ENCODE measurements at places on chromosomes 7 and 10.

DNA sequence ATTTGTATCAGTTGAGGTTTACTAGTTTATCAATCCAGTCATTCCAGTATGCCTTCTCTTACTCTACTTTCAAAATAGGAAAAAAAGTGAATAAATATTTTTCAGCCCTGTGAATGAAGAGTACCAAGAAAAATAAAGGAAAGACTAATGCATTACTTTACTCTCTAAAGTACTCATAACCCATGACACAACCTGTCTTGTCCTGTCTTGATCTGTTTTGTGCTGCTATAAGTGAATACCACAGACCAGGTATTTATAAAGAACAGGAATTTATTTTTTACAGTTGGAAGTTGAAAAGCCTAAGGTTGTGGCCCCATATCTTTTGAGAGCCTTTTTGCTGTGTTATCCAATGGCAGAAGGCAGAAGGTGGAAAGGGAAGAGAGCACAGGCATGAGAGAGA lies 194.6 kb upstream of the DKK1 start:
- DNase-seq = no peak

DNA sequence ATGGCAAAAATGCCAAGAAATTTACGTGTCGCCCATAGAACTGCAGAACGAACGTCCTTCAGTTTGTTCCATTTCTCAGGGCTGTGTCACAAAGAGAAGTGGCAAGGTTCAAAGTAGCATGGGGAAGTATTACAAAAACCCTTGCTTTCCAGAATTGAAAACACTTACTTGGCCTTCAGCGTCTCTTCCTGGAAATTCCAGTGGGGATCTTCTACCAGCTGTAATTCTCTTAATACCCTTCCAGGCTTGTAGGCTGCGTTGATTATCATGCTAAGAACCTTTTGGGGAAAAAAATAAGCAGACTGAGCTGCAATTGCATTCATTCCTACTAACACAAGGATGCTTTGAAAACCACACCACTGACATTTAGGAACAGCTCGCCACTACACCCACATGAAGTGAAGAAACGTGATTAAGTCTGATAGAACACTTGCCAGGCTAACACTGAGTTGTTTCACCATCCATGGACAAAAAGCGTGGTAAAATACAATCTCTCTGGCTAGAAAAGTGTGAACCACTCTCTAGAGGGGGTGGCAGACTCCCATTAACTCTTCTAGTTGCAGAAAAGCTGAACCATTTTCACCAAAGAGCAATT lies 222.3 kb downstream of the SFMBT2 start:
- DNase-seq = no peak

DNA sequence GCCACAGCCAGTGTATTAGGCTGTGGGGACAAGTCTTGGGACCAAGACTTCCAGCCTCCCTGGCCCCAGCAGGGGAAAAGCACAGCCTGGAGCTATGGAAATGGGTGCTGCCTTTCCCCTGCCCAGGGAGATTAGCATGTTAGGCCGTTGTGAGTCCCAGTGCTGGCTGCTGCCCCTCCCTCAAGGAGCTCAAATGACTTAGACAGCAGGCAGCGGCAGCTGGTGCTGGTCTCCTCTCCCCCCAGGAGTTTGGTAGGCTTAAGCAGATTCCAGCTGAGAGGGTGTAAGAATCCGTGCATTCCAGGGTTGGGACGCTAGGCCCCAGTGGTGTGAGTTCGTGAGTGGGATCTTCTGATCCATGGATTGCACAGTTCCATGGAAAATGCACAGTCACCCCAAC lies 301.5 kb upstream of the PHF14 start:
- DNase-seq = no peak

DNA sequence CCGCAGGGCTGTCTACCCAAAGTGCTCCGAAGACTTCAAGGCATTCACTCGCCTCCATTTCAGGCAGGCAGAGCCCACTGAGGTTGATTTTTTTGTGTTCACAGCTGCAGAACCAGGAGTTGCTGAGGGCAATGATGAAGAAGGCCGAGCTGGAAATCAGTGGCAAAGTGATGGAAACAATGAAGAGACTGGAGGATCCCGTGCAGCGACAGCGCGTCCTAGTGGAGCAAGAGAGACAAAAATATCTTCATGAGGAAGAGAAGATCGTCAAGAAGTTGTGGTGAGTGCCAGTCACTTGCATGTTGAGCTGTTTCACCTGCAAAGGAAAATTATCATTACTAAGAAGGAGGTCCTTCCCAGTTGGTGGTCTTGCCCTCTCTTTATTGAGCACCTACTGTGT lies 210.5 kb downstream of the ARHGAP21 start:
- DNase-seq = no peak

DNA sequence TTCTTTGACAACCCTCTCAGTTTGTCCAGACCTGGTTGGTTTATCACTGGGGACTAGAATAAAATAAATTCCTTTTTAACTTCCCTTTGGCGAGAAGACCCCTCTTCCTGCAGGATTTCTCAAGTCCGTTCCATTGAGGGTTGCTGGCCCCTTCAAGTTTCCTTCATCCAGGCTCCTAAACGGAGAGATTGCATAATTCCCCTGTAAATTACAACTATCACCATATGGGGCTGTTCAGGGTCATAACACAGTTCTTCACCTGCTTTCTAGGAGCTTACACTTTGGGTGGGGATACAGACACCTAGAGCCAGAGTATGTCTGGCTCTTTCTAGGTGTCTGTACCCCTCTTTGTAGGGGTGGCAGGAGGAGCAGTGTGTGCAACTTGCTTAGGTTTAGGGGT lies 3.3 kb upstream of the COPS6 start:
- no peak for DNase-seq

DNA sequence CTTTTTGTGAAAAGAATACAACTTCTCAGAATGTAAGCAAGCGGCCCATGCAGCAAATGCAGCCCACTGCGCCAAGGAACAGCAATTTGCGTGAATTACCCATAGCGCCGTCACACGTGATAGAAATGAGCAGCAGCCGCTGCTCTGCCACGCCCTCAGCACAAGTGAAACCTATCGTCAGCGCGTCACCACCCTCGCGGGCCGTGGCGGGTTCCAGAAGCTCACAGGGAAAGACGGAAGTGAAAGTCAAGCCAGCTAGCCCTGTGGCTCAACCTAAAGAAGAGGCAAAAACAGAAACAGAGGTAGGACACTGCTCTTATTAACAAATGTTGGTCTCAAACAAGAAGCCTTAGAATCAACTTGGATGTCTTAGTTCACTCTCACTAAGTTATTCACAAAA lies 70.5 kb downstream of the SHH start:
- no peak for DNase-seq

GRCh38 chr7:20199015-20199737 lies 18.0 kb downstream of the MACC1 start:
- peak; percentile 80 for DNase-seq

DNA sequence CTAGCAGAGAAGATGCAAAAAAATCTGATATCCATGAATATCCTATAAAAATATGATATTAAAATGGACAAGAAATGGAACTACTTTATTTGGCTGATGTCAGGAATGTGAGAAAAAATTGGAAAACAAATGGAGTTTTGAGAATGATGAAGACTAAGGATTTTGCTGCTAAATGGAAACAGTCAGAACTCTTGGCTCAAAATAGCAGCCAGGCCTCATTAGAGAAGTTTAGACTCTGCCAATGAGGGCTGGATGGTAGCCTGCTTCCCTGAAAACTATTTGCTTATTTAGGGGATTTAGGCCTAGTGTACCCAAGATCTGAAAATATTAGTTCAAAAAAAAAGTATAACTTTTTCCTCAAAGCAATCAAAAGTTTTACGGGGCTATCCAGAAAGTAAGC lies 458.5 kb downstream of the TFEC start:
- no peak for DNase-seq

- no peak for DNase-seq
These were observed 39.2 kb downstream of the CAMK2B start for GRCh38 chr7:44286182-44286617.

GRCh38 chr10:33676606-33677339 lies 342.3 kb upstream of the NRP1 start:
- no peak for DNase-seq

DNA sequence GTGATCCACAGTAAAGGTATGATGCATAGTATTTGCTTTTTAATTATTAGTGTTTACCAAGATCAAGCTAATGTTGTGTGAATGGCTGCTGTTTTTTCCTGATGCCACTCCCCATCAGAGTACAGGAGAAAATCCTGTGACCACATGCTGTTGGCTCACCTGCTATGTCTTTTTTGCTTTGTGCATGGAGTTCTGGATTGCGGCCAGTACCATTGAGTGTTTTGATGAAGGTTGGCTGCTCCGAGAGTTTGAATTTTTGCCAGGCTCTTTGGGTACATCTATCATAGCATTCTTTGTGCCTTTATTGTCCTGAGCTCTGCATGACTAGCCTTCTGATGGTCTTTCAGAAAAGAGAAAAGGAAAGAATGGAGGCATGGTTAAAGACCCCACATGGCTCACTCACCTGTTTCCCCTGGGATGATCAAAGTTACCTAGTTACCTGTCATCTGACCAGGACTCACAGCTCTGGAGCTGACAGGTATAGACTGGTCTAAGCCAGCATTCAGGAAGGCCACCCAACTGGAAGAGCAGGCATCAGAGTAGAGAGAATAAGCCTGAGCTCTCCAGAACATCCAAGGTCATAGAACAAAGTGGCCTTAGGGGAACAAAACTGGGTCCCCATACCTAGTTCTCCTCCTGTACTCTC lies 11.8 kb upstream of the SGPL1 start:
- DNase-seq = no peak

GRCh38 chr10:25047591-25048301 lies 31.3 kb downstream of the THNSL1 start:
- no peak for DNase-seq

- DNase-seq = no peak
These were observed 151.9 kb downstream of the UBE2H start for GRCh38 chr7:129800901-129801300.

- no peak for DNase-seq
These were observed 96.7 kb downstream of the ARHGAP22 start for GRCh38 chr10:48507933-48508790.

GRCh38 chr7:24442170-24442777 lies 131.0 kb upstream of the PALS2 start:
- no peak for DNase-seq

DNA sequence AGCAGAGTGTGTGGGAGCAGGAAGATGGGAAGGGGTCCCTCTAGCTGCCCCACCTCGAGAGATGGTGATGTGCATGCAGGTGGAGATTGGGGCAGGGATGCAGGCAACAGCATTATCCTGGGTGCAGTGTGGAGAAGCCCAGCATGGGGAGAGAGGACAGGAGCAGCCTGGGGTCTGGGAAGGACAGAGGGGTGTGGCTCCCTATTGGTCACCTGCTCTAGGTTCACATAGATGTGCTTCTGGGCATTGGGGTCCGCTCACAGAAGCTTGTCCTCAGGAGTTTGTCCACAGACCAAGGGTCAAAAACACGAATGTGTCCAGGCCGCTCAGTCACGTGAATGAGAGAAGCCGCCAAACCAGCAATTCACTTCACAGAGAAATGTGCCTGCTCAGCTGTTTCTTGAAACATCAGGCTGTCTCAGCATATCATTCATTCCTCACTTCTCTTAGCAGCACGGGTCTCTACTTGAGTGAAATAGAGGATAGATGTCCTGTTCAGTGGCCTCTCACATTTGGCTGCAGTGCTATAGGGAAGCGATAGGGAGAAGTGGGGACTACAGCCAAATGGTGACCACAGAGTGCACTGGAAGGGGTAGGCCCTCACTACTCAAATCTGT lies 11.5 kb upstream of the SLC29A3 start:
- no peak for DNase-seq

DNA sequence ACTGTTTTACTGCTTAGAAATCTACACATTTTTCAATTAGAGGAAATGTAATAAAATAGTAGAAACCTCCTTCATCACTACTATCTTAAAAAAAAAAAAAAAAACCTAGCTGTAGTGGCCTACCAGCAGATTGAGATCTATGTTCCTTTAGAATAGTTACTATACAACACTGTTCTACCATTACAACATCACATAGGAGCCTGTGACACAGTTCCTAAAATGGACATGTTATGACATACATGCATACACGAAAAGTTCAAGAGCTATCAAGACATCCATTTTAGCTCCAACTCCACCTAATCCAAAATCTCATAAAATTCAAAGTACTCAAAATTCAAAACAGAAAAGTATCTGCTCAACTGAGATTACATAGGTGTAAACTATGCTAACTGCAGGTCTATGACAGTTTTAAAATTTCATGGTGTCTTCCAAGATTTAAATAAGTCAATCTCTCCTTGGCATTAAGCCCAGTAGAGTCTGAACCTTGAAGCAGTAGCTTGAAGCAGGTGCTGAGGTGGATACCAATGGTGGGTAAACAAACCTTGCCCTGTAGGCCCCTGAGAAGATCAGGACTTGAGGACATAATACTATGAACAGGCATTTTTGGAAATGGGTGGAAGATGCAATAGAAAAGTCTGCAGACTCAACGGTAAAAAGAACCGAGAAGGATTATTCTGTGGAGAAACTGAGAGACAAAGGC lies 17.0 kb downstream of the CACUL1 start:
- no peak for DNase-seq

DNA sequence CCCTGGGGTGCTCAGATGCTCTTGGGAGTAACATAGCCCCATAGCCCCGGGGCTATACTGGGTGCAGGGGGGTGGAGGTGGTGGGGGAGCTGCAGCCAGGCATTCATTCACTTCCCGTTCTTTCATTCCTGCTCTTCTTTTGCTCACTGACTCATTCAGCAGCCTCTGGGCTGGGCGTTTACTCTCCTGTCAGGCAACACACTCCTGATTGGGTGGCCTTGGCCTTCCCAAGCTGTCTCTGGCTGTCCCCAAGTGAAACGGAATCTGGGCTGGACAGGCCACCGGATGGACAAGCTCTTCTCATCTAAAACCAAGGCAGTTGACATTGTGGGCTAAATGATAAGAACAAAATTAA lies 34.6 kb downstream of the CHST3 start:
- no peak for DNase-seq

DNA sequence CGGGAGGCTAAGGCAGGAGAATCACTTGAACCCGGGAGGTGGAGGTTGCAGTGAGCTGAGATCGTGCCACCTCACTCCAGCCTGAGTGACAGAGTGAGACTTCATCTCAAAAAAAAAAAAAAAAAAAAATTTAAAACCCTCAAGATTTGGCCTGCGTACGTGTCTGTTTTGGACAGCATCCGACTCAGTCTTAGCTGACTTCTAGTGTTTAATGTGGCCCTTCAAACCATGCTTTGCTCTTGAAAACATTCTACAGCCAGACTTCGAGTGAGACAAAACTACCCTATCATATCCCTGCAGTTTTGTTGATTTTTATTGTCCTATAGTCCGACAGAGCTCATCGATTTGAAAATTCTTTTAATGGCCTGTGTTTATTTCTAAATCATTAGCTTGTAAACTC lies 227.1 kb upstream of the SH2B2 start:
- DNase-seq = no peak

DNA sequence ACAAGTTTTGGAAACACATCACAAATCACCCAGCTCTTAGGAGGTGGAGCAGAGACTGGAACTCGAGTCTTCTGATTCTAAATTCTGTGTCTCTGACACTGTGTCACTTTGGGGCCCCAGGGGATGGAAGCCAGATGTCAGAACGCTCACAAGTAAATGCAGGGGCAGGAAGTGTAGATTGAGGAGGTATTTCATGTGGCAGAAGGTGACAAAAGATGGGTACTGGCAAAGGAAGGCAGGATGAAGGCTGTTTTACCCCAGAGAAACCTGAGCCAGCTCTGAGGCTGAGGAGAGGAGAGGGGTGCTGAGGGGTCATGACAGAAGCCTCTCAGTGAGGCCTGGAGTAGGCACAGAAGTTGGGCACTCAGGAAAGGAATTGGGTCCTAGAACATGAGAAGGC lies 6.0 kb upstream of the PURB start:
- no peak for DNase-seq

- no peak for DNase-seq
These were observed 12.7 kb upstream of the RHBDD2 start for GRCh38 chr7:75866114-75866488.
